NCI-H1694 (cell line): ENCODE measurements at places on chromosomes 3 and 15.
A peak's percentile ranks its signal among the peaks of the same experiment; 100 is the strongest.

DNA sequence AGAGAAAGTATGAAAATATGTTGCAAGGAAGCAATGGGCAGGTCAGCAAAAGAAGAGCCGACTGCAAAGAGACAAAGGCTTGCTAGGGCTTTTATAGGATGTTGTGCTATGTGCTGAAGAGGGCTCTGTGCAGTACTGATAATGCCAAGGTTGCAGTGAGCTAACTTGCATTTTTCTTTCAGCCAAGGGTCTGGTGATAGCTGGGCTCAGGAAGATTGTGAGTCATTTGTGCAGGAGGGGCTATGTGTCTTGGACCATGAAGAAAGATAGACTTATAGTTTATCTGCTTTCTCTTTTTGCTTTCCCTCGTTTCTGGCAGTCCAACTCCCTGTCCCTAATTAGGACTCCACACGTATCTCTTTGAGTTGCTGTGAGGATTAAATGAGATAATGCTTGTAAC, 64.5 kb upstream of the LRIG1 start:
- DNase-seq, result no peak

DNA sequence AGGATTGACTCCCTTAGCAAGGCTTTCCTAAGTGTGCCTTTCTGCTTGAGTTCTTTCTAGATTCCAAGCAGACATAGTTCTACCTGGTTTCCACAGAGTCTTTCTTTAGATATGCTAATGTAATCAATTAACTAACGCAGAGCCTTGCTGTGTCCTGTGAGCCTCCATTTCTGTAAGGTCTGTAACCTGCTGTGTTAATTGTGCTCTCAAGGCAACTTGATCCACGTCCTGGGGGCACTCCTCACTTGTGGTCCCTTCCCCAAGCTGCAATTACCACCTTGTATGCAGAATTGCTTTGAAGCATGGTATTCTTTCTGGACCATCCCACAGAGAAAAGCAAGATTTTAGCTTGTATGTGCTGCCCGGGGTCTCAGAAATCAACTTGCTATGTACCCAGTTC, 29.5 kb upstream of the THSD4 start:
- DNase-seq, result no peak

GRCh38 chr3:130688015-130688688, 58.5 kb downstream of the PIK3R4 start:
- no peak for DNase-seq

- no peak for DNase-seq
Observed at GRCh38 chr15:74318376-74319137, 48.9 kb downstream of the CYP11A1 start.

GRCh38 chr15:71743861-71744382, 66.4 kb upstream of the NR2E3 start:
- peak; percentile 23 for DNase-seq

- no peak for DNase-seq
Observed at GRCh38 chr15:85764649-85765277, 30.0 kb downstream of the KLHL25 start.

- no peak for DNase-seq
Observed at GRCh38 chr3:148998715-148999423, 7.5 kb downstream of the GYG1 start.

DNA sequence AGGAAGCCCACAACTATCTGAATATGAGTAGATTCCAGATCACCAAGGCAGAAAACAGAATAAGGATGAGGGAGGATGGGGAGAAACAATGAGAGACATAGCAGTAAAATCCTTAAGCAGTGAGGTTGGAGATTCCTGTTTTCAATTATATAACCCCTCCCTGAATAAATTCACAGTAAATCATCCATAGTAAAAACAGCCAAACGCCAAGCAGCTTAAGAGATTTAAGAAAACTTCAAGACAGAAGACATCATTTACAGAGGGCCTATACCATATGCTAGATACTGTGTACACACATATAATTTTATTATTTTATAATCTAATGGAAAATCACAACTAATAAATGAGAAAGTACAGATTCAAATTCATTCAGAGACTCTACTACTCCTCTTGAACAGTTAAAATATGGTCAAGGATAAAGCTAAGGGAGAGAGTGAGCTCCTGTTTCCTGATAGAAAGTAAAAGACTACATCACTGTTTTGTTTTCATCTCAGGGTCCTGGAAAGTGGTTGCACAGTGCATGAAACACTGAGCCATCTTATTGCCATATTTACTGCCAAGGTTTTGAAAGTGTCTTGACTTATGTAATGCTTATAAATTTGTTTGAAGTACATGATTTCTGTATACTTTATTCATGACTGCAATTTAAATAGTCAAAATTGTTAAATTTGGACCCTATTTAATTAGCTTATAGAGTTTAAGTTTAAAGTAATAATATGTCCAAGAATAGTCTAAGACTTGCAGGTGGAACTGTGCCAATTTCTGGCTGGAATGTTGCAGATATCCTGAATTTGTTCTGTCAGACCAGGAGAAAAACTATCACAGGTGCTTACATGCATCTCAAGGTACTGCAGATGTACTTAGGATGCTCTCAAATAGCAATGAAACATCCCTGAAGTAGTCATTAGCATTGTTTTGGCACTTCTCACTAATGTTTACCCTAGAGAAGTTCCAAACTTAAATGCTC, 141.4 kb downstream of the TBL1XR1 start:
- no peak for DNase-seq

DNA sequence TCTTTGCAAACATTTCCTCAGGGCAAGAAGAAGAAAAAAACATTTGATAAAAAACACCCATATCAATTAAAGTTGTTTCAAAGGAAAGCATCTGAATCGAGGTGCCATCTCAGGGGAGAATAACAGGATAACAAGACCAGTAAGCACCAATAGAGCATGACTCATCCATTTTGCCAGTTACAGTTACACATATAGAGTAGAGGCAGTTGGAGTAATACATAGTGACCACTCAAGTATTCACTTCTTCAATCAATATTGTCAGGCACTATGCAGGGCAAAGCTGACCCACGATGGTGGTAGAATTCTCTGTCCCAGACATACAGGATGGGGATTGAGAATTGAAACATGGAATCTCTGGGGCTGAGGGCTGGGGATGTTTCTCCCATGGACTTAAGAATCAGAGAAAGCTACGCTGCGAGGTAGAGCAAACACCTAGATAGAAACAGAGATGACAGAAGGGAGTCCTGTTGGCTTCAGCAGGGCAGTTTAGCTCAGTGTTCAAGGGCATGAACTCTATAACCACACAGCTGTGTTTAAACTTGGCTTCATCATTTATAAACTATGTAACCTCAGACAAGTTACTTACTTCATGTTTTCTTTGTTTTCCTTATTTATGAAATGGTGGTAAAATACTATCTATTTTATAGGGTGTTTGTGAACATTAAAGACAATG, 186.4 kb upstream of the NANOGP8 start:
- no peak for DNase-seq

GRCh38 chr3:31959951-31960792, 20.9 kb downstream of the OSBPL10 start:
- no peak for DNase-seq

DNA sequence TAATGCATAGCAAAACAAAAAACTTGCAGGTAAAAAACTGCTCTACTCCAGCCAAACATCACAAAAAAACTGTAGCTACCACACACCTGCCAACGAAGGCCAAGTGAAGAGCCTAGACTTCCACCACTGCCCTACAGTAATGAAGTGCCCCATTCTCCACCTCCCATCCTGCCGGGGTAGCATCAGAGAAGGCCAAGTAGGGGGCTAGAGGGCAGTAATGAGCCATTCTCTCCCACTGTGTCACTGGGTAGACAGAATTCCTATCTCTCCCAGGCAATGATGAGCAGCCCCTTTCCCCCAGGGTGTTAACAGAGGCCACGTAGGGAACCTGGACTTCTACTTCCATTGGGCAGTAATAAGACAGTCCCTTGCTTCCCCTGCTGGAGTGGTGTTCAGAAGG, 9.5 kb downstream of the SEC22C start:
- no peak for DNase-seq

GRCh38 chr3:107545680-107546120, 22.9 kb downstream of the BBX start:
- no peak for DNase-seq

DNA sequence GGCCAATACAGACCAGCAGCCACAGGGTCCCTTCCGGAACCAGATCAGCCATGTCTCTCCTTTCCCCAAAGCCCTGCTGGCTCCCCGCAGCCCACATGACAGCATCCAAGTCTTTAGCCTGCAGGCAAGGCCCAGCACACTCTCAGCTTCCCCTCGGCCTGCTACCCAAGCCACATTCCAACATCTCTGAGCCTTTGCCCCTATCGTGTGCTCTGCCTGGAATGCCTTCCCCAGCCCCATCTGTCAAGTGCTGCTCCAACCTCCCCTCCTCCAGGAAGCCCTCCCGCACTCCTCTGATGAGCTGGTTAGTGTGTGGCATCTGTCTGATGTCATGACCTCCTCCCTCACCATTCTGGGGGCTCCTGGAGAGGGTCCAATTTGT, 8.5 kb downstream of the PLXND1 start:
- no peak for DNase-seq

GRCh38 chr3:58111513-58112184, 99.1 kb downstream of the DNASE1L3 start:
- no peak for DNase-seq

DNA sequence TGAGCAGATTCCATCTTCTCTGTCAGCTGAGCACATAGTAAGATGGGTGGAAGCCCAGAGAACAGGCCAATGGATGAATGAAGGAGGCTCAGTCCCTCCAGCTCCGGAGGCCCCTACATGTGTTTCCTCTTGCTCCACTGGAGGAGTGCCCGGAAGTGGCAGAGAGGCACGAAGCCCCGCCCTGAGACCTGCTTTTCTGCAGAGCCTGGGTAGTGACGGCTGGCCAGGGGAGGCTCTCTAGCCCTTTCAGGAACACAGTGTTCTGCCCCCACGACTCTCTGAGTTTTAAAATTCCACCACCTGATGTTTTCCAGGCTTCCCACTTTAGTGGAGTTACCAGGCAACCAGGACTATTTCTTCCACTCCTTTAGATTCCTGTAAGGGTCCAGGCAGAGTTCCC, 149.4 kb upstream of the SLC6A11 start:
- DNase-seq, result no peak

GRCh38 chr15:79283252-79284048, 928 bp downstream of the ANKRD34C start:
- DNase-seq, result no peak

- DNase-seq, result no peak
Observed at GRCh38 chr3:51796854-51797253, 17.8 kb upstream of the IQCF6 start.

GRCh38 chr3:194277786-194278130, 73.4 kb downstream of the CPN2 start:
- DNase-seq, result no peak

GRCh38 chr3:47273564-47273963, 9.0 kb downstream of the KIF9 start:
- no peak for DNase-seq

DNA sequence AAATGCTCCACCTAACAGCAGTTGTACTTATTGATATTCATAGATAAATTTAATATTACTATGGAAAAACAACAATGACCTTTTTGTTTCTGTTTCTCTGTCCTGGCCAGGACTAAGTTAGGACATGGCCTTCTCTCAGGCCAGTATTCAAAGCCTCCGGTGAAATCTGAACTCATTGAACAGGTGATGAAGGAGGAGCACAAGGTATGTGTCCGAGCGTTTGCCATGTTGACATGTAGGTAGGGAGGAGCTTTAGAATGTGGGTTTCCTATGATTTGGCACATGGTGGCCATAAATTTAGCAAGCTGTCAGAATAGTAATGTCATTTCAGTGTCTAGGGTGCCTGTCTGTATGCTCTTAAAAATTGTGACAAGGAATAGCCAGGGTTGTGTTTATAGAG, 77.7 kb downstream of the USP13 start:
- no peak for DNase-seq

- no peak for DNase-seq
Observed at GRCh38 chr3:137768361-137769321, 4.5 kb downstream of the SOX14 start.

DNA sequence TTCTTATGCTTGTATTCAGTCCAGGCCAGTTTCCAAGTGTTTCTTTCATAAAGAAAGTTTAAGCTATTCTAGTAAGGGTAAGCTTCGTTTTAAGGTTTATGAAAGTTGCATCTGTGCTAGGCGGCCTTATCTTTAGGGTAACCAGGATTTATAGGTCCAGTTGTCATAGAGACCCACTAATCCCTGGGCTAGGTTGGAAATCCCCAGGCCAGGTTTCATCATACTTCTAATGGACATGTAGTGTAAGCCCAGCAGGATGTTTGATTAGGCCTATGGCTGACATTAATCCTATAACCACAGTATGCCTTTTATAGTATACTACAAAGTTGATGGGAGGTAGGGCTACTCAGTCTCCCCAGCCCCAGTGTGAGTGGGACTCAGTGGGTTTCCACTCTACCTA, 312.4 kb downstream of the CACNA2D3 start:
- no peak for DNase-seq

DNA sequence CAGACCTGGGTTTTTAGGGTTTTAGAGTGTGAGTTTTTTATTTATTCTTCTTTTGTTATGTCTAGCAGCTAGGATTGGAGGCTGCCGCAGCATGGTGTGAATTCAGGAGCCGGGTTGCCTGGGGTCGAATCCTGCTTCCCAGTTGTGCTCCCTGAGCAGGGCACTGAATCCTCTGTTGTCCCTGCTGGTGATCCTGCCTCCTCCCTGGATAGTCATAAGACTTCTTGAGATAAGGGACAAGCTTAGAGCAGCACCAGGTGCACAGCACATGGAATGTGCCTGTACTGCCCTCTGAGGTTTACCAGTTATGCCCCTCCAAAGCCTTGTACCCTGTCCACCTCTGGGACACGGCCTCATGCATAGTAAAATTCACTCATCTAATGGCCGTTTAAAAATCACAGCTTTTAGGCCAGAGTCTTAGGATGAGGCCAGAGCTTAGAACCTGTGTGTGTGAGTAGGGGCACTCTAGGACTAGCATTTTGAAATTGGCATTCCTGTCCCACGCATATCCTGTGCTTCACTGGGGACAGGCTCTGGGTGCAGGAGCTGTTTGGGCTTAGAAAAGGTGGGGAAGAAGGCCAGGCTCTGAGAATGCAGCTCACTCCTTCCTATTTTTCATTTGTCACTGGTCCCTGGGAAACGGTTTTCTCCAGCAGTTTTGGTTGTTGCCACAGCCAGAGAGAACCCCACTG, 47.7 kb downstream of the CHCHD6 start:
- DNase-seq, result no peak

DNA sequence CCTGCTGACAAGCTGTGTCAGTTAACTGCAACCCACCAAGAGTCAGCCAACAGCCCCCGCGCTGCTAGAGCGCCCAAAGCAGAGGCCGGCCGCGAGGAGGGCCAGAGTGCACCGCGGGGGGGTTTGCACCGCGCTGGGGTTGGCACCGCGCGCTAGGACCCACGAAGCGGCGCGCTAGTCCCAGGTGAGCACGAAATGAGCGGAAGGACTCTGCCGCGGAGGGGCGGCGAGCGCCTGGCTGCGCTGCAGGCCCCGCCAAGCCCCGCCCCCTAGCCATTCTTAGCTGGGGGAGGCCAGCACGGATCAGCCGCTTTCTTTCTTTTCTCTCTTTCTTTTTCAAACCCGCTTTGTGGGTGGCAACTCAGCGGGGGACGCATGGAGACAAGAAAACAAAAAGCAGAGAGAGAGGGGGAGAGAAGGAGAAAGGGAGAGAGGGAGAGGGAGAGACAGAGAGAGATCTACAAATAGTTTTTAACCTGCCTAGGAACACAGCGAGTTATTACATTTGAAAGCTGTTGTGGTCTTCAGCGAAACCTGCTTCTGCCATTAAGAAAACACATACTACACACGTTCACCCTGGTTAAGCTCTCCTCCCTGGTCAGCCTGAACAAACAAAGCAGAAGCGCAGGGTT, 6.9 kb upstream of the FOXB1 start:
- no peak for DNase-seq
